ENCODE measurements at places on chromosomes 3 and 15.

GRCh38 chr15:77107531-77108355 is 36.8 kb upstream of the TSPAN3 start:
- DNase-seq = peak; percentile 44

DNA sequence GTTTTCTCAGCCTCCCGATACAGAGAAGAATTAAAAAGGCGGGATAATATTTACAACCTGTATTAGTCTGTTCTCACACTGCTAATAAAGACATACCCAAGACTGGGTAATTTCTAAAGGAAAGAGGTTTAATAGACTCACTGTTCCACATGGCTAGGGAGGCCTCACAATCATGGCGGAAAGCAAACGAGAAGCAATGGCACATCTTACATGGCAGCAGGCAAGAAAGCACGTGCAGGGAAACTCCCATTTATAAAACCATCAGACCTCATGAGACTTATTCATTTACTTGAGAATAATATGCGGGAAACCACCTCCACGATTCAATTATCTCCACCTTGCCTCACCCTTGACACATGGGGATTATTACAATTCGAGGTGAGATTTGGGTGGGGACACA is 27.5 kb upstream of the RPL39L start:
- DNase-seq = no peak

- DNase-seq = no peak
These were observed 24.5 kb upstream of the ZNF445 start for GRCh38 chr3:44501971-44502370.

GRCh38 chr15:35678774-35679173 is 132.8 kb upstream of the DPH6 start:
- DNase-seq = no peak

DNA sequence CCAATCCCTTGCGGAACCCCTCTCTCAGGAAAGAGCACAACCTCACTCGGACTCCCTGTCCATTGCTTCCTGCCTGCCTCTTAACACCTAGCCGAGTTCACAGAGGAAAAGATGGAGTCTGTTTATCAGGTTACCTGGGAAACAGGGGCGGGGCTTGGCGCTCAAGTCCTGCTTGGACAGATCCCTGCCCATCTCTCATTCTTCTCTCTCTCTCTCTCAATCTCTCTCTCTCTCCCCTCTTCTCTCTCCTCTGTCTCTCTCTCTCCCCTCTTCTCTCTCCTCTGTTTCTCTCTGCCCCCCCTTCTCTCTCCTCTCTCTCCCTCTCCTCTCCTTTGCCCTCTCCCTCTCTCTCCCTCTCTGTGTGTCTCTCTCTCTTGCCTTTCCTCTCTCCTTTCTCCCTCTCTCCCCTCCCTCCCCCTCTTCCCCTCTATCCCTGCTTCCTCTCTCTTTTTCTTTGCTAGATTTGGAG is at the start of gene EFHB:
TSS of gene EFHB (minus strand) at position 120 of the 469 bp plus-strand sequence. CDS start 199 bp downstream, outside the sequence.
- no peak for DNase-seq

DNA sequence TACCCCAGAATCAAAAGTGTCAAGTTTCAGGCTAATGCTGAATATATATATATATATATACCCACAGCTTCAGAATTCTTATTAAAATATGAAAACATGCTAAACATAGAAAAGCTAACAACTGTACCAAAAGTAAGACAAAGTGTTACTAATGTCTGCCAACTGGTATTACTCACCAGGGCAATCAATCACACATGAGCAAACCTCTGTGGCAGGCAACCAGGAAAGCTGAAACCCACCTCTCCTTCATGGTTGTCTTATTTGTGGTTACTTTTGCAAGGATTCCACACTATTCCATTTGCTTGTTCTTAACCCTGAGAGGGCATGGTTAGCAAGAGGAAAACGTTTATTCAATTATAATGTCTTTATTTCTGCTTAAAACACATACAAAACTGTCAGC is 512.3 kb upstream of the MDFIC2 start:
- DNase-seq = no peak

GRCh38 chr3:54966979-54967378 is 39.1 kb upstream of the LRTM1 start:
- DNase-seq = no peak

GRCh38 chr3:194565597-194566190 is 67.5 kb downstream of the TMEM44 start:
- no peak for DNase-seq

- no peak for DNase-seq
These were observed 468.2 kb downstream of the PLOD2 start for GRCh38 chr3:145692751-145693150.

DNA sequence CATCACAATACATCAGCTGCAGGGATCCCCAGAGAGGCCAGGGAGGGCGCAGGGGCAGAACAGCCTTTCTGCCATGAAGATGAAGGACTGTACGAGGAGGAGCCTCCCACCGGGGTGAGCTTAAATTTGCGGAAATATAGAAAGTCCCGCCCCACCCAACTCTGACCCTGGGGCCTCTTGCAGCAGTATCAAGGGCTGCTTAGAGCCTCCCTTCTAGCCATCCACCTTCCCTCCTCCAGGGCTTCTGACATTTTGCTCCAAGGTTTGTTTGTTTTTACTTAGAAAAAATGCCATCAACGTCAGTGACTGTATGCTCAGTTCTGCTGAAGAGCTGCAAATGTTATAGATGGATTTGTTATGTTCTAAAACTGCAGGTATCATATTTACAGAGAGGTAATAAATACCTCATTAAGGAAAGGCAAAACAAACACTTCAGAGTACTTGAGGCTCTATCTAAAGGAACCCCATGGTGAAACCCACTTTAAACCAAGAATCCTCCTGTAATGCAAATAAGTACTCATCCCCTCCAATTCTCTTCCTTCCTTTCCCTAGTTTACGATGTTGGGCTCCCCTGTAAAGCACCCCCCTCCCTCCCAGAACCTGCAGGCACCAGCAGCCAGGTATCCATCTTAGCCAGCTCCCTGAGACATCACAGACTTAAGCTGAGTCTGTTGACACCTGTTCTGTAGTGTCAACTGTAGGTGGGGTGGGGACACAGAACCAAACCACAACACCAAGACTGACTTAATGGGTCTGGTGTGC is 30.5 kb downstream of the RFTN1 start:
- DNase-seq = peak; percentile 53

- DNase-seq = peak; percentile 38
These were observed 129.1 kb downstream of the RAP2B start for GRCh38 chr3:153291059-153291685.

- no peak for DNase-seq
These were observed 17.2 kb downstream of the IMPG2 start for GRCh38 chr3:101303089-101303731.

DNA sequence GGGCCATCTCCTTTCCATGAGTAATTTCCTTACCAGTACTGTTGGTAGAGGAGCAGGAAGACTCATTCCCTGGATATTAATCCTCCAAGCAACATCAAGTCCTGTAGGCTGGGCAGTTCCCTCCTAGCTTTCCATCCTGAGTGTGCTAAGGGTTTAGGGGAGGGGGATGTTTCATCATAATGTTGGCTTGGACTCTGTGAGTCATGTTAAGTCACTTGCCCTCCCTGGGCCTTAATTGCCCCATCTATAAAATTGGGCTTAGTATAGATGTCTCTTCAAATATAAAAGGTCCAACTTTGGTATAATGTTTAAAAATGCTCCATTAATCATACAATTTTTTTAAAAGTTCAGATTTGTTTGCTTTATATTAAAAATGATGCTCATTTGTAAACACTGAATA is 52.7 kb downstream of the TLE3 start:
- DNase-seq = no peak

DNA sequence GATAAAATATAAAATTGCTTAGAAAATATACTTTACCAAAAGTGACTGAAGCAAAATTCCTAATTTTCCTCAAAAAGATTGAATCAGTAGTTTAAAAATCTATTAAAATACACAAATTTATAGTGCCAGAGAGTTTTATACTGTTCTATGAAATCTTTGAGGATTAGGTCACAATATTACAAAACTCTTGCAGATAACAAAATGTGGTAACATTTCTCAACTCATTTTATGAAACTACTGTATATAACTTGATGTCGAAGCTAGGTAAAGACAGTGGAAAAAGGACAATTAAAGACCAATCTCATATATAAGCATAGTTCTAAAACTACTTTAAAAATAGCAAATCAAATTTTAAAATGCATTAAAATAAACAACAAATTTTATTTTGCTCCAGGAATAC is 15.9 kb downstream of the VEPH1 start:
- no peak for DNase-seq

- DNase-seq = no peak
These were observed 42.0 kb upstream of the TP63 start for GRCh38 chr3:189589179-189589569.

DNA sequence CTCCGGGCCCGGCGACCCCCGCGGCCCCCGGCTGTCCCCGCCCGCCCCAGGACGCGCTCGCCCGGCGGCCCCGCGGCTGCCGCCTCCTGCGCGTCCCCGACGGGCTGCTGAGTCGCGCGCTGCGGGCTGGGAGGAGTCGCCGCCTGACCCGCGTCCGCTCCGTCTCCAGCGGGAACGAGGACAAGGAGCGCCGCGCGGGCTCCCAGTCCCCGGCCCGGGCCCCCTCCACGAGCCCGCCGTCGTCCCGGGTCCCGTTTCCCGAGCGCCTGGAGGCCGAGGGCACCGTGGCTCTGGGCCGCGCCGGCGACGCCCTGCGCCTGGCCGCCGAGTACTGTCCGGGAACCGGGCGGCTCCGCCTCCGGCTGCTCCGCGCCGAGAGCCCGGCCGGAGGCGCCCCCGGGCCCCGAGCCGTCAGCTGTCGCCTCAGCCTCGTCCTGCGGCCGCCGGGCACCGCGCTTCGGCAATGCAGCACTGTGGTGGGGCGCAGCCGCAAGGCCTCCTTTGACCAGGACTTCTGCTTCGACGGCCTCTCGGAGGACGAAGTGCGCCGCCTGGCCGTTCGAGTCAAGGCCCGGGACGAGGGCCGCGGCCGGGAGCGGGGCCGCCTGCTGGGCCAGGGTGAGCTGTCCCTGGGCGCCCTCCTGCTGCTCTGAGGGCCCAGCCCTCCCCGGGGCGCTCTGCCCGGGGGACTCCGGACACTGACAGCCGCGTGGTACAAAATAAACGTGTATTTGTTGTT is 1.5 kb downstream of the C2CD4A start:
- DNase-seq = peak; percentile 18

- DNase-seq = no peak
These were observed 5.2 kb upstream of the SIN3A start for GRCh38 chr15:75456710-75457109.

GRCh38 chr3:10457560-10457959 is 47.8 kb downstream of the ATP2B2 start:
- no peak for DNase-seq

DNA sequence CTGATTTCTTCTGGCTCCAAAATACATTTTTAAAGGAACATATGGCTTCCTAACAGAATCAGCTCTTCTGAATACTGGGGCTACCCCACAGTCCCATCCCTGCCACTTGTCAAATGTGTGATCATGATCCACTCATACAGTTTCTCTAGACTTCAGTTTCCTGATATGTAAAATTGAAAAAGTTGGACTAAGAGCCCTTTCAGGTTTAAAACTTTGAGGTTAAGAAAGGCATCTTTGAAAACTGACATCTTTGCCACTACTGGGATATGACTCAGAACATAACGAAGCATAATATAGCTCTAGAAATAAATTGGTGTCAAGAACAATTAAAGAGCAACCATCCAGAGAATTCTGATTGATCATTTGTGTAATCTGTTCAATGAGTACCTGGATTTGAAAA is 248.3 kb downstream of the IL5RA start:
- DNase-seq = no peak

DNA sequence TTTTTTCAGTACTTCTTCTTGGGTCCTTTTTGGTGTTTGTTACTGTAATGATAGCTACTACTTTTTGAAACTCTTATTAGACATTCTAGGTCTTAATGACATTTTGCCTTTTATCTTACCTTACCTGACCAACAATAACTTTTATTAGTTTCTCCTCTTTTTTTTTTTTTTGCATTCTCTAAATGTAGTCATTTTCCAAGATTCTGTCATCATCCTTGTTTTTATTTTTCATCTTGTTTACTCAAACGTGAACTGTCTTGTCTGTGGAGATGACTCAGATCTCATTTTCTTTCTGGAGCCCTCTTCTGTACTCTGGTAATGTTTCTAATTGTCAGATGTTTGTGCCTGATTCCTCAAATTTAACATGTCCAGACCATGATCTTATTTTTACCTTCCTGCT is 2.9 kb downstream of the ABHD5 start:
- no peak for DNase-seq

GRCh38 chr3:149781211-149781610 is 11.1 kb downstream of the ANKUB1 start:
- no peak for DNase-seq

- no peak for DNase-seq
These were observed 147.4 kb downstream of the CMSS1 start for GRCh38 chr3:99965077-99965476.

DNA sequence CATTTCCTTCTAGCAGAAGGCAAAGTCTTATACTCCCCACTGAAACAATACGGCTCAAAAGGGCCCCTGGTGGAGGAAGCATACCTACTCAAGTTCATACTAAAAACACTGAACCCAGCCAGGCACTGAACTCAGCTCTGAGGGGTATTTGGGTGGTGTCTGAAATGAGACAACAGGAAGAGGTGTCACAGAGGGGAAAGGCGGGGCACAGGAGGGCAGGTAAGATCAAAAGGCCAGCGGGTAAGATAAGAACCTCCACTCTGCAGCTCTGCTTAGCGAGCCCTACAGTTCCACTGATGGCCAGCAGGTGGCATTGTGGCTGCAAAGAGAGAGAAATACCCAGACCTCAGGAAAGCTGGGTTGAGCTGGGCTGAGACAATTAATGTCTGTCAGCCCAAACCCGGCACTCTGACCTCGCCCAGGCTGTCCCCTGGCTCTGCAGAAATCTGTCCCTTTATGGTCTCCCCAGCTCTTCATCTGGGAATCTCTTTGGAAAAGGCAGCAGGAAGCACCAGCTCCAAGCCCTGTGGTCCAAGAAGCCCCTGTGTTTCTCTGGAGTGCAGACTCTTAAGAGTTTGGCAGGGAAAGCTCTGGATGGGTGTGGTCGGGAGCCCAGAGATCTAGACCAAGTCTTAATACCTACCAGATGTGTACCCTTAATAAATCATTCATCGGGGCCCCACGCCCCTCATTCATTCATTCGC is 8.4 kb downstream of the MFGE8 start:
- DNase-seq = peak; percentile 96

DNA sequence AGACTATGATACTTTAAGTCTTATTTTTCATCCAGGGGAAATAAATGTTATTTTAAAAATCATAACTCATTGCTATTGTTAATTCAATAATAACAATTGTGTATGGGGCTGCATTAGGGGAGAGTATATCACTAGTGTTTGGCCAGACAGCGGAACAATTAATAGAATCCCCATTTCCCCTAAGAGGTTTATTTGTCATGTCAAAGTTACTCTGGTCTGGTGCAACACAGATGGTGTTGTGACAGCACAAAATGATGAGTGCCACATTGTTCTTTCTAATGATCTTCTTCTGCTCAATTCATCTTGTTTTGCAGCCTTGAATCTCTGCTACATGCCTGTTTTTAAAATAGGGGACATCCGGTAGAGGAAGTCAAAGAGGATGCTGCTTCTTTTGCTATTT is 351.6 kb downstream of the NSUN3 start:
- DNase-seq = no peak

DNA sequence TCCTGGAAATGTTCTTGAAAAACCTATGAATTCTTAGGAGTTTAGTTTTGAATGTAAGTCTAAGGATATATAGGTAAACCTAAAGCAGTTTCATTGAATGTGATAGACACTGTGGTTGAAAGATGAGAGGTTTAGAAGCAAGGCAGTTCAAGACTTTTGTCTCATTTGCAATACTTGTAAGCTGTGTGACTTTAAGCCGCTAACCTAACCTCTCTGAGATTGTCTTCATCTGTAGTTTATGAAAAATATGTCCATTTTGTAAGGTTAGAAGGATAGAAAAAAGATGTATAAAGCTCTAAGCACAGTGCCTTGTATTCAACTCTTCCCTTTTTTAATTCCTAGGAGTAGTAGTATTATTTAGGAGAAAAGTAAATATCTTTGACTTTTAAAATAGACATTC is 306.6 kb upstream of the ARRDC4 start:
- DNase-seq = no peak
